ENCODE measurements at places on chromosomes 16 and 17.
A peak's percentile ranks its signal among the peaks of the same experiment; 100 is the strongest.

GRCh38 chr17:76834870-76835269 is 33.3 kb upstream of the MGAT5B start:
- no peak for DNase-seq

GRCh38 chr16:31868691-31869167 is 4.9 kb upstream of the ZNF267 start:
- DNase-seq = peak; percentile 89

DNA sequence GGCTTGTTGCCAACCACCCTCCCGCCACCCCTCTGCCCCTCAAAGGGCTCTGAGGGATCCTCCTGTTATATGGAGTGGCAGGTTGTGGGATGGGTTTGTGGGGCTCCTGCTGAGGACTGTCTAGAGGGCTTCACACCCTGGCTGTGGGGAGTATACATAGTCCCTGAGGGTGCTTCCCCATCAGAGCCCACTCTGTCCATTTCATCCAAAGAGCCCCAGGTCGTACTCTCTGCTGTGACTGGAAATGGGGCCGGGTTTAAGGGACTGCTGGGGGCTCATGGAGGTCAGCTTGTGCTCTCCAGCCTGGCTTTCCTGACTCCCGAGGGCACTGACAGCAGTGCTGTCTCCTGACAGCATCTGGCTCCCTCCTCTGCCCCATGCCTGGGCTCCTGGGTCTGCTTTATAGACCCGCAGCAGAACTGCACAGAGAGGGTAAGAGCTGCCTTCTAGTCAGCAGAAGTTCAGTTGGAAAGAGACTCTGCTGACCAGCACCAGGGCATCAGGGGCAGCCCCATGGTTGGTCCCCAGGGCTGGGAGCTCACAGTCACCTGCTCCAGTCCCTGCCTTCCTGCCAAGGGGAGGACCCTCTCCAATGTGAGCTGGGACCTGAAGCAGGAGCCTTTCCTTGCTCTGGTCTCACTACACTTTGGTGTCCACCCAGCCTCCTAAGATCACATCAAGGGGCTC is 17.8 kb upstream of the TNS4 start:
- no peak for DNase-seq

DNA sequence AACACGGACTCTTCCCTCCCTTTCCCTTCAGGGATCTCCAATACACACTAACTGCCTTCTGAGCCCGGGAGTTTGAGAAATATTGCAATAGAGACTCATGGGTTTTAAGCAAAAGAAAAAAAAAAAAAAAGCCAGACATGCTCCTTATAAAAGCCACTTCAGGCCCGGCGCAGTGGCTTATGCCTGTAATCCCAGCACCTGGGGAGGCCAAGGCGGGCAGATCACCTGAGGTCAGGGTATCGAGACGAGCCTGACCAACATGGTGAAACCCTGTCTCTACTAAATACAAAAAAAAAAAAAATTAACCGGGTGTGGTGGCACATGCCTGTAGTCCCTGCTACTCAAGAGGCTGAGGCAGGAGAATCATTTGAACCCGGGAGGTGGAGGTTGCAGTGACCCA is 2.4 kb upstream of the HEXD start:
- no peak for DNase-seq

GRCh38 chr16:61270726-61271125 is 765.5 kb downstream of the CDH8 start:
- DNase-seq = no peak

GRCh38 chr16:78072275-78072674 is 27.2 kb upstream of the WWOX start:
- no peak for DNase-seq

DNA sequence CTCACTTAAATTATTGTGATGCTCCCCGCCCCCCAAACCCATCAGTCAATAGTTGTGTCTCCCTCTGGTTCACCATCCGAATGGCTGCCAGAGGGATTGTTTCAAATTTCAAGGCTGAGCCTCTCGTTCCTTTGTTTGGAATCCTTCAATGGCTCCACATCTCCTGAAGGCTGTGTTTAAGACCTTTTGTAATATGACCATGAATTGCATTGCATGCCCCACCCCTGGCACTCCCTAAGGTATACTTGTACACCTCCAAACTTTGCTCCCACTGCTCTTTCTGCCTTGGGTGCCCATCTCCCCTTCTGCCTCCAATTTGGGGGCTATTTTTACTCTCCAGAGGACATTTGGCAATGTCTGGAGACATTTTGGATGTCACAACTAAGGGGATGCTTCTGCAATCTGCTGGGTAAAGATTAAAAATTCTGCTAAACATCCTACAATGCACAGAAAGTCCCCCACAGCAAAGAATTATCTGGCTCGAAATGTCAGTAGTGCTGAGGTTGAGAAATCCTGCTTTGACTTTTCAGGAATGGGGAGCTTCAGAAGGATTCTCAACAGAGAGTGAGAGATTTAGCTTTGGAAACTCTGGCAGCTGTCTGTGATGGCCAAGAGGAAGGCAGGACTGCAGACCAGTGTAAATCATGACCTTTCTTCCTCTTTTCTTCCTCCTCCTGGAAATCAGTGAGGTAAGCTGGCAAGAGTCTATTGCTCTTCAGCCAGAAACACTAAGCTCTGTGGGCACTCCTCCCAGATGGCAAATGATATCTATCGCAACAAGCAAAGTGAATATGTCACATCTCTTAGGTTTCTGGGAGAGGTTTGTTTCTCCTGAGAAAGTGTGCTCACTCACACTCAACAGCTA is 8.7 kb upstream of the IL4R start:
- DNase-seq = no peak

- DNase-seq = no peak
Measured at GRCh38 chr17:81996232-81996756, 18.9 kb downstream of the ASPSCR1 start.

DNA sequence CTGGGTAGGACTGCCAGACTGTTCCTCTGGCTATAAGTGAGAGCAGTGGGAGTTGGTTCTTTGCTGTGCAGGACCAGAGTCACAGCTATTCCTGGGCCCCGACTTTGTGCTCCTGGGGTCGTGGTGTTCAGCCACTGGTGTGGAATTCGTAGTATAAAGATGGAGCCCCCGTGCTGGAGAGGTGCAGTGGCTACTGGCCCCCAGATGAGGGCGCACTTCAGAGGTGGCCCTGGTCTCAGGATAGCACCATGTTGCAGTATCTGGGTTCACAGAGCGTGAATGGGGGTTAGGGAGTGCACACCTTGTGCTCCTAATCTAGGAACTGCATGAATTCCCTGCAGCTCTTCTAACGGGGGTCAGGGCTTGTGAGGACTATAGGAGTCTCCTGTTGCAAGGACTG is 21.1 kb downstream of the TANC2 start:
- peak; percentile 5 for DNase-seq

- no peak for DNase-seq
Measured at GRCh38 chr17:34502426-34502825, 77.0 kb upstream of the TMEM132E start.

DNA sequence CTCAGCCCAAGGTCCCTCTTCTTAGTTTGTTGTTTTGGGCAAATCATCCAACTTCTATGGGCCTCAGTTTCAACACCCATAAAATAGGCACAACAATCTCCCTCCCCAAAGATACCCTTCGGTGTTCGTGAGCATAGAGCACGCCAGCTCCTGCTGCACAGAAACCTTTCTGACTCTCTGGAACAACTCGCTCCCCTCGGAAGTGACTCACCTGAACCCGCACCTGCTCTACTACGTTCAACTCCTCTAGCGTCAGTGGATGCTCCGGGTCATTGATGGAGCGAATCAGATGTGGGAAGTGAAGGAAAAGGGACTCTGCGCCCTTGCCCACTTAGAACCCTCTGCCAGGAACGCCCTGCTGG is 445 bp downstream of the CIAO2B start:
- DNase-seq = peak; percentile 73

DNA sequence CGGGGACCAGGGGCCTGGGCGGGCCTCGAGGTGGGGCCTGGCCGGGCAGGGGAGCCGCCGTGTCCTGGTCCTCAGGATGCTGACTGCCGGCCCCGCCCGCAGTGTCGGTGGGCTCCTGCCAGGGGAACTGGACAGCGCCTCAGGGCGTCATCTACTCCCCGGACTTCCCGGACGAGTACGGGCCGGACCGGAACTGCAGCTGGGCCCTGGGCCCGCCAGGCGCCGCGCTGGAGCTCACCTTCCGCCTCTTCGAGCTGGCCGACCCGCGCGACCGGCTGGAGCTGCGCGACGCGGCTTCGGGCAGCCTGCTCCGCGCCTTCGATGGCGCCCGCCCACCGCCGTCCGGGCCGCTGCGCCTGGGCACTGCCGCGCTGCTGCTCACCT is 2.3 kb upstream of the PAQR4 start:
- peak; percentile 26 for DNase-seq

- peak; percentile 41 for DNase-seq
Measured at GRCh38 chr16:56600398-56600999, 7.9 kb upstream of the MT2A start.

DNA sequence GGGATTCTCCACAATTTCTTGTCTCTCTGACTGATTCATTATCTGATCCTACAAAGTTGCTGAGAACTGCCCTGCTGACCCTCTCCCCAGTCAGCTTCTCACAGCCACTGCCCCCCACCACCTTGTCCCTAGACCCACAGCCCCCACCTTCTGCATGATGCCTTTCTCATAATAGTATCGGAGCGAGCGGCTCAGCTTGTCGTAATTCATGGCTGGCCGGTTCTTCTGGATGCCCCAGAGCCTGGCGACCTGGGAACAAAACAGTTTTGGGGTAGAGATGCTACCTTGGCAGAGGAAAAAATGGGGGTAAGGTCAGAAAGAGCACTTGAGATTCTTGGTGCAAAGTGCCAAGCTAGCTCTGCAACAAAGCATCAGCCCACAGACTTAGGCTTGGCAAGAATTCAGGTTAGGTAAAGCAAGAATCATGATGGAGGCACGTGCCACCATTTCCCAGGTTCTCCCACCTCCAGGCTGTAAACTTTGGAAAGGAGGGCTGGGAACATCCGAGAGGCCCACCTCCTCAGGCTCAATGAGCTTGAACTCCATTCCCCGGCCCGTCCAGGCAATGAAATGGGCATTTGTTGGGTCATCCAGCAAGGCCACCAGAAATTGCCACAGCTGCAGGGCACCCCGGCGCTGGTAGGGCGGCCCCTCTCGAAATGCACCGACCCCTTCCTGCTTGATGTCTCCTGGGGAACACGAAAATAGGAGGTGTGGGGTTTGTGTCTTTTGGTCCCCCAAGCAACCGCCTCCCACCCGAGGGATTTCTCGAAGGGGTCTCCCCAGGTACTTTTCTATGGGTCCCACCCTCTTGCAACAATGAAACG is 16.9 kb downstream of the ETV4 start:
- no peak for DNase-seq

- no peak for DNase-seq
Measured at GRCh38 chr17:3318336-3318735, 20.2 kb upstream of the OR3A1 start.

GRCh38 chr17:2362416-2362815 is 25.1 kb downstream of the SGSM2 start:
- no peak for DNase-seq

DNA sequence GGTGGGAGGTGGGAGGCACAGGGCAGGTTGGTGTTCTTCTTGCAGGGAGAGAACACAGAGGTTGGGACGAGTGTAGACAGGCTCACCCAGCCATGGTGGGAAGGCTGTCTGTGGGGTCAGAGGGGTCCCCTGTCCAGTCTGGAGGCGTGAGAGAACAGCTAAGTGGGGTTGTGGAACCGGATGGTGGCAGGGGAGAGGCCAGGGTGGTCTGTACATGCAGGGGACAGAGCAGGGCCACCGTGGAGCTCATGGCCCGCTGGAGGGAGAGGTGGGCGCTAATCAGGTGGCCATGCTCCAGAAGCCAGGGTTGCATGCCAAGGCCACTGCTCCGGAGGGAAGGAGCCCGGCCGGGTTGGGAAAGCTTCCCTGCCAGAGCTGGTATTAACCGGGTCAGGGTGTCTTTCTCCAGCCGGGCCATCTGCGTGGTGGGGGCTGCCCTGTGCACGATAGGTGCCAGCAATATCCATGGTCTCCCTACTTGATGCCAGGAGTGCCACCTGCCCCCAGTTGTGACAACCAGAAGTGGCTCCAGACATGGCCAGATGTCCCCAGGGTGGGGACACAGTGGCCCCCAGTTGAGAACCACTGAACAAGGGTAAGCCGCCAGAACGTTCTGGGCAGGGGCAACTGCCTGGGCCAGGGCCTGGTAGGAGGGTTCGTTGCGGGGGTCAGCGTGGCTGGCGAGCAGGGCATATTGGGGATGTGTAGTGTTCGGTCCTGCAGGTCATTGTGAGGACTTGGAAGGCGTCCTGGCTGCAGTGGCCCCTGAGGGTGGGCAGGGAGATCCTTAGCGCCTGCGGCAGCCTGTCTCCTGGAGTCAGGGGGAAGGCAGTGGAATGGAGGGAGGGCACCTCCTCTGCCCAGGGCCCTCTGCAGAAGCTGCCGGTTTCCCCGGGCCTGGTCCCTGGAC is 5.1 kb downstream of the SNN start:
- DNase-seq = no peak

DNA sequence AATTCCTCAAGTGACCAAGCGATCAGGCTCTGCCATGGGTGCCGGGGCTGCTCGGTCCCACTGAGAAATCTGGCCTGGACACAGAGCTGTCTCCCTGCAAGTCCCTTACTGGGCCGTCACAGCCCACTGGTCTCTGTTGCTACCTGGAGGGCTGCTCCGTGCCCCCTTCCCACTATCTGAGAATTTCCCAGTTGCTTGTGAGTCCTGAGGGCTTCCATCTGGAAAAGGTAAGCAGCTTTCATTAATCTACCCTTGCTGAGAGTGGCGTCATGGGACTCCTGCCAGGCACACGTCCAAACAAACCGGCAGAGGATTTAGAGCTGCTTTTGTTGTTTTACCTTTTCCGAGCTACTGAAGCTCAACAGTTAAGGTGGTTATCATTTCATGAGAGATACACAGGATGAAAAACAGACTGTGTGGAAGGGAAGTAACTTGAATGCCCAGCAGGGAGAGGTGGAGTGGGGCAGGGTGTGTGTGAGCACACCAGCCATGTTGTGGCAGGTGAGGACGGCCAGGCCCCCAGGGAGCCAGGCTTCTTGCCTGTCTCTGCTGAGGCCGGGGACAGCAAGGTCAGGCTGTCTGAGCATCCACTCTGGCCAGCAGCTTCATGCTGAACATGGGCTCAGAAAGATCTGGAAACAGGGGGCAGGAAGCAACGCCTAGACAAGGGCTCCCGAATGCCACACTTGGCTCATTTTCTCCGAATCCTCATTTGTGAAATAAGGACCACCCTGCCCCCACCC is 50.6 kb downstream of the GTF3C1 start:
- no peak for DNase-seq

DNA sequence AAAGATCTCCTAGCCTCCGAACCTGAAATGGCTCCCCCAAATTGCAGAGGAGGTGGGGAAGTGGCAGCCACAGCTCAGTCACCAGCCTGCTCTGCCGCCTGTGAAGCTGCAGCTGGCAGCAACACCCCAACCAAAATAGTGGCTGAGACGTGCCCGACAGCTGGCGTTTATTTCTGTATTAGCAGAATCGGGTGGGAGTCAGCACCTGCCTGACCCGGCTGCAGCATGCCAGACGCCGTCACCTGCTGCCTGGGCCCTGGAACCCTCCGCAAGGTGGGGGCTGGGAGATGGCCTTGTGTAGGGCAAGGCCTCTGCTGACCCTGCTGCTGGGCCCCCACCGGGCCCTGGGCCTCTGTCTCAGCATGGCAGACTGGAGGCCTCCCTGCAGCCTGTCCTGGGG is 17.5 kb upstream of the PABPN1L start:
- DNase-seq = no peak

GRCh38 chr16:78199325-78200022 is 100.0 kb downstream of the WWOX start:
- no peak for DNase-seq

- DNase-seq = no peak
Measured at GRCh38 chr17:1967213-1967612, 57.9 kb downstream of the RTN4RL1 start.
